Airway epithelial cell (primary cell): ENCODE measurements at places on chromosomes 11 and 22. TPM values are rescaled to one million over a fixed set of nuclear protein-coding genes. Genes with fewer than 3 reads are reported as not detected.

The ART1 gene
- total RNA-seq = not detected in 2 replicates

The GGTLC3 gene
- not detected in 2 replicates for total RNA-seq

The ANO9 gene
- total RNA-seq = 10.5 and 18.0 TPM in 2 replicates

The C22orf42 gene
- not detected in 2 replicates for total RNA-seq

The EML3 gene
- total RNA-seq = 20.8 and 25.4 TPM in 2 replicates

The HEPHL1 gene
- 0.79 and 1.1 TPM in 2 replicates for total RNA-seq

The NAA40 gene
- 10.6 and 14.4 TPM in 2 replicates for total RNA-seq

The TMPRSS6 gene
- 0.07 TPM in 1 of 2 replicates, not detected in the other for total RNA-seq

The NDUFC2 gene
- total RNA-seq = 120 and 157 TPM in 2 replicates

The NKAPD1 gene
- total RNA-seq = 7.1 and 27.6 TPM in 2 replicates

The SYT7 gene
- 2.2 and 5.8 TPM in 2 replicates for total RNA-seq

The CREB3L1 gene
- 0.46 and 3.2 TPM in 2 replicates for total RNA-seq

The OTOG gene
- not detected in 2 replicates for total RNA-seq

The OR52A1 gene
- total RNA-seq = not detected in 2 replicates

The NUP50 gene
- total RNA-seq = 63.5 and 64.0 TPM in 2 replicates

The APOA5 gene
- total RNA-seq = not detected in 2 replicates
